ENCODE measurements at places on chromosomes 12 and 14.

GRCh38 chr14:39212034-39212433 is 21.7 kb upstream of the MIA2 start:
- no peak for DNase-seq

DNA sequence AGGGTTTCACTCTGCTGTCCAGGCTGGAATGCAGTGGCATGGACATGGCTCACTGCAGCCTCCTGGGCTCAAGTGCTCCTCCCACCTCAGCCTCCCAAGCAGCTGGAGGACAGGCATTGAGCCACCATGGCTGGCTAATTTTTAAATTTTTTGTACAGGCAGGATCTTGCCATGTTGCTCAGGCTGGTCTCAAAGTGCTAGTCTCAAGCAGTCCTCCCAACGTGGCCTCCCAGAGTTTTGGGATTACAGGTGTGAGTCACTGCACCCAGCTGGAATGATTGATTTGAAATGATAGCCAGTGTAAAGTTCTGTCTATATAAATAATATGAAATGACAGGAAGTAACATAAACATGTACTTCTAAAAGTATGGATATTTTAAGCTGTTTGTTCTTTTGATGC is 172.7 kb downstream of the FUT8 start:
- no peak for DNase-seq

GRCh38 chr14:22333422-22334274 is 255.4 kb downstream of the DAD1 start:
- DNase-seq, result no peak

DNA sequence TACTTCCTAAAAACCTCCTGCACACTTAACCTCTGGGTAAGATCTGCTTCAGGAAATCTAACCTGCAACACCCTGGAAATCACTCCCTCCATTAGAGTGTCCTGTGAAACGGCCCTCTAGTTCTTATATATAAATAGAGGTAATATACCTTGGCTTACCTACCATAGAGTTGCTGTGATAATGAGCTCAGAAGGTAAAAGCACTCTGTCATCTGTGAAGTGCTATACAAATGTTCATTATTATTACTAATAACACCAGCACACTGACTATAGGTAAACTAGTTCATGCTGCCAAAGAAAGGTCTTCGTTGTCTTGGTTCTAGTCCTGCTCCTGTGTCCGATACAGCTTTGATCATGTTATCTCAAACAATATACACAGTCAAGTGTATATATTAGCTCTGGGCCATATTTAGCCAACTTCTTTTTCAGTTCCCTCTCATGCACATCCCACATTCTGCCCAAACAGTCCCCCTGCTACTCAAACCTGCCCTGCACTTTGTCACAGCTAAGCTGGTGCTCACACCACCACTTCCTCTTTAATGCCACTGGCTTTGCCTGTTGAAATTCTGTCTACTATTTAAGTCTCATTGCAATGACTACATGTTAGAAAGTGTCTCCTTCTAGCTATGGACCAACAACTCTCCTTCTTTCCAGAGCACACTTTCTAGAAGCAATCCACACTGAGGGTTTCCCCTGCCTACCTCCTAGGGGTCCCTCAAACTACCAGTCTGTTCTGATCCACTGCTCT is 5.1 kb downstream of the E2F7 start:
- DNase-seq, result no peak
